ENCODE measurements at places on chromosomes 11 and 22.

- DNase-seq: no peak
These were observed 77.4 kb upstream of the YWHAH start for GRCh38 chr22:31866918-31867317.

DNA sequence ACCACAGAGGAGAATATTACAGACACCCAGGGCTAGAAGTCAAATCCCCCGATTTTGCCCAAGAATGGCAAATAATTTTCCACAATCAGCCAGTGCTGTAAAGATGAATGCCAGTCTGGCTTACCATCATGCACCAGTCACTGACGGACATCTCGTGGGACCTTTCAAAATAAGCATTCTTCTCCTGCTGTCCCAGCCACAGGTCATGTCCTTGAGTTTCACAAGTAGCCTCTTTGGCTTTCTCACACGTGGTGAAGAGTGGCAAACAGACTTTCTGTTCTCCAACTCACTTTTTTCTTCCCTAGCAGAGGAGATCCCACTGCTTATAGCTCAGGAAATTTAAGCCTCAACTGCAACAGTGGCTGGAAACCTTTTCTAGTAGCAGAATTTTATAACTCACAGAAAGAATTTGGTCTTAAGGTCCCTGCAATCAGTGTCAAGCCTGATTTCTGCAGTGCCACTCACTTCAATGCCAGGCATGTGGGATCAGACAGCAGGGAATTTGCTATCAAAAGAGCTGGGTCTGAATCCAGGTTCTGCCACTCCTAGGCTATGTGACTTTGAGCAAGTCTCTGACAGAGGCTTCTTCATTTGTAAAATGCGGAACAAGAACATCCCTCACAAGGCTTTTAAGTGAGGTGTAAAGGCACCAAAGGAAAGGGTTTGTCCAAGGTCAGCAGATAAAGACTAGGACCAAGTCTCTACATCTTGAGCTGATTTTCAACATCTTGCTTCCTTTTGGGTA is 3.6 kb downstream of the PIK3IP1 start:
- DNase-seq: no peak

GRCh38 chr11:8776209-8776608 is 93.6 kb downstream of the RPL27A start:
- no peak for DNase-seq

GRCh38 chr11:72295471-72295870 is 51.5 kb upstream of the PHOX2A start:
- DNase-seq: no peak

DNA sequence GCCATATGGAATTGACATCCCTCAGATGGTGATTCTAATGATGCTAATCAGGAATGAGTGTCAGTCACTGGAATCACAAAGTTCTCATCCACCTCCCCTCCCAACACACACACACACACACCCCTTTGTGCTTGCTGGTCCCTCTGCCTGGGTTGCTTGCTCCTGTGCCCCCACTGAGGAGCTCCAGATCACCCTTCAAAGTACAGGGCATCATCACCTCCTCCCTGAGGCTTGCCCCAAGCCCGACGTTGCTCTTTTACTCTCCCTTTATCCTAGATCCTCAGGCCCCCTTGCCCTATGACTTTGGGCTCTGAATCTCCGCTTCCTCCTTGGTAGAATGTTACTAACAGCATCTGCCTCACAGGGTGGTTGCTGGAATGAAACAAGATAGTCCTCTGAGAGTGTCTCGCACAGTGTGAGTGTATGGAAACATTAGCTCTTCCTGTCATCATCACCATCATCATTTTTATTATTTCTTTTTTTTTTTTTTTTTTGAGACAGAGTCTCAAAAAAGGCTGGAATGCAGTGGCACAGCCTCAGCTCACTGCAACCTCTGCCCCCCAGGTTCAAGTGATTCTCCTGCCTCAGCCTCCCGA is 3.4 kb downstream of the TOM1 start:
- no peak for DNase-seq

DNA sequence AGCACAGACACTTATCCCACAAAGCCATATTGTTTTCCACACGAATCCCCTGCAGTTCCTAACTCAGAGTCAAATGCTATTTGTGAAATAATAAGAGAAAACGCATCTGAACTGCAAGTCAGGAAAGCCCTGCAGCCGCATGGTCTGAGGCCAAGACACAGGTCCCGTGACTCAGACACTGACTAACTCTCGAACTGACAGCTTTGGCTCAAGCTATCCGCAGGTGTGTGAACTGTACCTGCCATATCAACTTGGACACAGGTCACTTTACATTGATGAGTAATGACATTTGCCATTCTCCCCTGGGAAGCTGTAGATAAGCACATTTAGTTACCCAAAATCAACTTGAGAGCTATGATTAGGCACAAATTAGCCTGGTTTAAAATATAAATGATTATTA is 34.9 kb upstream of the NFRKB start:
- DNase-seq: no peak

Data from C1 segment of cervical spinal cord (tissue), 14 donors.